NAMALWA (cell line): ENCODE measurements at places on chromosomes 6 and 20.

DNA sequence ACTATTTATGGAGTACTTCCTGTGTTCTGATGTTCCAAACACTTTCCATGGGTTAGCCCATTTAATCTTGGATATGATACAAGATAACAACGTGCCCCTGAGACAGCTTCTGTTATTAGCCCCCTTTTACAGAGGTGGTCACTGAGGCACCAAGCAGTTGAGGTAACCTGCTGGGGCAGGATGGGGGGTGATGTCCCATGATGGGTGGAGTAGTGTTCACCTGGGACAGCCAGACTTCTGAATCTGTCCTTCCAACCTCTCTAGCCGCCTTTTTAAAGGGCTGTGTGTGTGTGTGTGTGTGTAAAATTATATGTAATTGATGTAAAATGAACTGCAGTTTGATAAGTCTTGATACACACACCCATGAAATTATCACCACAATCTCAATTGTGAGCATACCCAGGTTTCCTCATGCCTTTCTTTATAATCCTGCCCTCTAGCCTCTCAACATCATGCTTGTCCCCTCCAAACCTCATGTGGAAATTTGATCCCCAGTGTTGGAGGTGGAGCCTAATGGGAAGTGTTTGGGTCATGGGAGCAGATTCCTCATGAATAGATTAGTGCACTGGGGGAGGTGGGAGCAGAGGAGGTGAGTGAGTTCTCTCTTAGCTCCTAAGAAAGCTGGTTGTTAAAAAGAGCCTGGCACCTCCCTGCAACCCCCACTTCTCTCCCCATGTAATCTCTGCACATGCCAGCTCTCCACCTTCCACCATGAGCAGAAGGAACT, 39.2 kb downstream of the PLAGL2 start:
- no peak for DNase-seq

GRCh38 chr20:31709939-31710338, 12.7 kb downstream of the BCL2L1 start:
- no peak for DNase-seq

DNA sequence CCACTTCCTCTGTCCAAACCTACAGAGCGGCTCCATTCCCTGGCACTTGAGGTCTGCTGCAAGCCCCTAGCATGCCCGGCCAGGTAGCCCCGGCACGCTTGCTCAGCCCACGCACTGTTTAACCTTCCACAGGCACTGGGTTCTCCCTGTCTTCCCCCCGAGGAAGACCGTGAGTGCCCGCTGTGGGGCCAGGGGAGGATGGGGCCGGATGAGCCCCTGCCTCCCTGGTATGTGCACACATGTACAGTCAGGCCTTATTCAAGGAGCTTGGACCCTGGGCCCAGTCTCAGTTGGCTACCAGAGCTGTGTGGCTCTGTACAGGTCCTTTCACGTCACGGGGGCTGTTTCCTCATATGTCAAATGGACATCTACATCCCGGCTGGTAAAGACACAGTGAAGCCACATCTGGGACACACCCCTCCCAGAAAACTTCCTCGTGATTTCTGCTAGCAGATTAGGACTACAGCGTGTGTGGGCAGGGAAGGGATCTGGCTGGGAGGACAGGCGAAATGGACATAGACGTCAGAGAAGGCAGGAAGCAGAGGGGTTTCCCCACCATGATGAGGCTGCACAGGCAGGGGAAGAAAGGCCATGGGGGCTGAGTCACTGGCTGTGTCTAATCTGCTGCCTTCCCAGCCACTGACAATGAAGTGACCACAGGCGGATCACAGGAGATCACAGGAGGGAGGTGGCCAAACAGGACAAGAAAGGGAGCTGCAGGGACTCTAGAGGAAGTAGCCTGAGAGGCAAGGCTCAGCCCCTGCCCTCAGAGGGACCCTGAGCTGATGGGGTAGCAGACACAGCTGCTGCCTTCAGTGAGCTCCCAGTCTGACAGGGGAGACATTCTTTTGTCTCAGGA, 62.9 kb downstream of the MRPL14 start:
- DNase-seq = no peak

DNA sequence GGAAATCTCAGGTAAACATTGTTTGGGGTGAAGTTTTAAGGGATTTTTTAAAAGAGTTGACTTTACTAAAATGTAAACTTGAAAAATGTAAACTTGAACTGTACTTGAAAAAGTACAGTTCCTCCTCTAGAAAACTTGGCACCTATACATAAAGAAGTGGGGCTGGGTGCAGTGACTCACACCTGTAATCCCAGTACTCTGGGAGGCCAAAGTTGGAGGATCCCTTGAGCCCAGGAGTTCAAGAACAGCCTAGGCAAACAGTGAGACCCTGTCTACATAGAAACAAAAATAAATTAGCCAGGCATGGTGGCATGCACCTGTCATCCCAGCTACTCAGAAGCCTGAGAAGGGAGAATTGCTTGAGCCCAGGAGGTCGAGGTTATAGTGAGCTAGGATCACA, 7.2 kb downstream of the BTBD9 start:
- DNase-seq = no peak

DNA sequence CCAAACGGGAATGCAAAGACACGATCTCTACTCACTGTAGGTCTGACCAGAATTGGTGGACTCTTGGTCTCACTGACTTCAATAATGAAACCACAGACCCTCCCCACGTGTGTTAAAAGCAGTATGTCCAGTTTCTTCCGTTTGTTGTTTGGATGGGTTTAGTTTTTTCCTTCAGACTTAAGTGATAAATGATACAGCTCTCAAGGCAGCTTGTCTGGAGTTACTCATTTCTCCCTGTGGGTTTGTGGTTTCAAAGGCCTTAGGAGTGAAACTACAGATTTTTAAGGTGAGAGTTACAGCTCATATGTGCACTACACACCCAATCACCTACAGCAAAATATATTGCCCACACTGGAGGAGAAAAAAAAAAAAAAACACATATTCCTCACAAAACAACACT, 86.7 kb upstream of the STMND1 start:
- DNase-seq = no peak

DNA sequence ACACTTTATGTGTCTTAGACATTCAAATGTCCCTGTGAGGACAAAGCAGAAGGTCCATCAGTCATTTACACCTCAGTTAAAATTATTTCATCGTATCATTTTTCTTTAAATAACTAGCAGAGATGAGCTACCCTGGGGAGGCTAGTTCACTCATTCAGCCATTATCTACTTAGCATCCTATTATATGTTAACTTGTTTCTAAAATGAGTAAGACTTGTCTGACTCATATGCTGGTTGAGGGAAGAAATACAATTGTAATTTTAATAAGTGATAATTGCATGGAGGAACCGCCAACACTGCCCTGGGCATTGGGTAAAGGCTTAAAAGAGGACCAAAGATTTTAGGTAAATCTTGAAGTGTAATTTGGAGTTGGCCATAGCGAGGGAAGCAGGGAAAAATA, 12.4 kb upstream of the PTPRK start:
- no peak for DNase-seq

- DNase-seq = no peak
These were observed 215.0 kb downstream of the SYNDIG1 start for GRCh38 chr20:24684421-24684871.

GRCh38 chr6:17413313-17413750, 19.9 kb downstream of the CAP2 start:
- DNase-seq = no peak

GRCh38 chr20:34637245-34638038, 39.5 kb downstream of the PIGU start:
- DNase-seq = no peak

GRCh38 chr6:168095716-168096250, 16.8 kb upstream of the FRMD1 start:
- DNase-seq = no peak

DNA sequence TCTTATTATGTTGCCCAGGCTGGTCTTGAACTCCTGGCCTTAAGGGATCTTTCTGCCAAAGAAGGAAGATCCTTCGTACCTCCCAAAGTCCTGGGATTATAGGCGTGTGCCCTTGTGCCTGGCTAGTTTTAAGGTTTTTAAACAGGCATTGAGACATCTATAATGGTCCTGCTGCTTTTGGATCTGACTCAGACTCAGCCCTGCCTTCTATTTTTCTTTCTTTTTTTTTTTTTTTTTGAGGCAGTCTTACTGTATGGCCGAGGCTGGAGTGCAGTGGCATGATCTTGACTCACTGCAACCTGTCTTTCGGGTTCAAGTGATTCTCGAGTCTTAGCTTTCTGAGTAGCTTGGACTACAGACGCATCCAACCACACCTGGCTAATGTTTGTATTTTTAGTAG, 73.7 kb downstream of the PHF20 start:
- no peak for DNase-seq

DNA sequence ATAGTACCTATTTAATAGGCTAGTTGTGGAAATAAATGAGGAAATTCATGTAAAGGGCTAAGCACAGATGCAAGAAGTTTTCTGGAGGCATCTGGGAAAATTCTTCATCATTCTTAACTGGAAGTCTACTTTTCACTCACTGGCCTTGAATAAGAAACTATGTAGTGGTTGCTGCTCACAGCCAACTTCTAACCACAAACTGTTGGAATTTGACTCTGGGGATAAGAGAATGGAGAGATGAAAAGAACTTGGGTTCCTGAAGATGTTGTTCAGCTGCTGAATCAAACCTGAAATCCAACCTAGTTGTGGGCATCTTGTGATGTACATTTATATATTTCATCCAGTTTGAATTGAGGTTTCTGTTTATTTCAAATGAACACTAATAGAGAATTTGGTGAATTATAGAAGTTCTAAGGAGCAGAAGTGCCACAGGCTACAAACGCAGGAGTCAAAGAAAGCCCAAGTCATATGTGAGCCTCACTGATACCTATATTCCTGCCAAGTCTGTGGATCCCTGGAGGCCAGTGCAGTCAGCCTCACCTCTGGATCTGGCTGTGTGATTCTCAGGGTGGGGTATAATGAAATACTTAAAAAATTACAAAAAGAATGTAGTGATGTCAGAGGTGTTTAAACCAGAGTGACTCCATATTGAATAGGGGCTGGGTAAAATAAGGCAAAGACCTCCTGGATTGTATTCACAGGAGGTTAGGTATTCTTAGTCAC, 18.7 kb upstream of the MEI4 start:
- DNase-seq = no peak

- no peak for DNase-seq
These were observed 136.9 kb upstream of the SLC22A16 start for GRCh38 chr6:110613356-110613755.

DNA sequence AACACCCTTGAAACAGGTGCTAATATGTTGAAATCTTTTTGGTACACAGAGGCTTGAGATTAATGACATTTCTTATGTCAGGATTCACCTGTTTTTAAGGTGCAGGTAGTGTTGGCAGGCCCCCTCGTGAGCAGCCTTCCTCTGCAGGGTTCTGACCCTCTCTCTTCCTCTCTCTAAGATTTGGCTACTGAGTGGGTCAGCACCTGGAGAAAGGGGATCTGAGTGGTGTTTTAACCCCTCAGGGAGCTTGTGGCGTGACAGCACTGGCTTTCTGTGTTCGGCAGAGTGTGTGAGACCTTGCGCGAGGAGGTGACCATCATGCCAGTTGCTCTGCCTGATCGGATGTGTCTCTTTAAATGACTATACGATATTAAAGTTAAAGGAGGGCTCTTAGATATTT, 37.1 kb downstream of the HIVEP1 start:
- peak; percentile 35 for DNase-seq

DNA sequence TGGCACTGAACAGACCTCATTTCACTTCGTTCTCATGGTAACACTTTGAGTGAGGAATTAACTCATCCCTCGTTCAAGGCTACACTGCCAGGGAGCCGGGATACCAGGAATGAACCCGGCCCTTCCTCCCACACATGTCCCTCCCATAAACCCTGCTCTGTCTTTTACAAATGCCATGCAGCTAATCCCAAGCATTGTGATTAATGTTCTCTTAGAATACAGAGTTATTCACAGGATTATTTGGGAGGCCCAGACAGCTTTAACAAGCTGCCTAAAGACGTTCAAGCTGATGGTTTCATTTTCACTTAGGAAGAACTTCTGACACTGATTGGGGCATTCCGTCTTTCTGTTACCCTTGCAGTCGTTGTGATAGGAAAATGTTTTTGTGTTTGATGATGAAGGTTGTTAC, 42.5 kb upstream of the CD83 start:
- DNase-seq = peak; percentile 62
